ENCODE measurements at places on chromosomes 5 and 9.

- peak; percentile 60 for DNase-seq
Observed at GRCh38 chr5:56026863-56027300, 32.1 kb upstream of the IL6ST start.

DNA sequence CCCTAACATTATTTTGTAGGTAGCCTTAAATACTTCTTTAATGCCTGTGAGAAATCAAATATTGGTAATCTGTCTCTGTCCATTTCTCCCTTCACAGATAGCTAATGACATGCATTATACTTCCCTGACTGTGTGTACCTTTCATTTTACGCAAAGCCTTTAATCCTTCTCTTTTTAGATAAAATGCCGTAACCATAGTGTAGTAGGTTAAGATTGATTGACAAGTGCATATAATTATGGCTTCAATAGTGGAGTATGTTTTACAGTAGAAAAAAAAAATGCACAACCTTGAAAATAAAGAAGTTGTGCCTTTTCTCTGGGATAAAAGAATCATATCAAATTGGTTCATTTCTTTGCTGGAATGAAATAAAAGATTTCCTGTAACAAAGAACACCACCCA lies 559.6 kb upstream of the GRAMD2B start:
- no peak for DNase-seq

DNA sequence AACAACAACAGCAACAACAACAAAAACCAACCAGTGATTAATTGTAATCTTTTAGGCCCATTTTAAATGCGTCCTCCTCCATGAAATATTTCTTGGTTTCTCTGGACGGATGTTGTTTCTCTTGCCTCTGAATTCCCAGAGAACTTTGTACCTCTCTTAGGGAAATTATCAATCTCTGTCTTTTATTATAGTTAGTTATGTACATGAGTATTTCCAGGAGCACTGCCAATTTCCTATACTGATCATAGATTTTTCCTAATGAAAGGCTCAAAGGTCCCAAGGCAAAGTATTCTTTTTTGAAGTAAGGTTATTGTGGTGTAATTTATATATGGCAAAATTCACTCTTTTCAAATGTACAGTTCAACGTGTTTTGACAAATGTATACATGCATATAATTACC lies 20.4 kb upstream of the PALM2AKAP2 start:
- DNase-seq, result no peak

- DNase-seq, result no peak
Observed at GRCh38 chr9:20271096-20271495, 351.2 kb downstream of the MLLT3 start.

GRCh38 chr9:70795841-70796240 lies 325.6 kb downstream of the TRPM3 start:
- DNase-seq, result no peak

DNA sequence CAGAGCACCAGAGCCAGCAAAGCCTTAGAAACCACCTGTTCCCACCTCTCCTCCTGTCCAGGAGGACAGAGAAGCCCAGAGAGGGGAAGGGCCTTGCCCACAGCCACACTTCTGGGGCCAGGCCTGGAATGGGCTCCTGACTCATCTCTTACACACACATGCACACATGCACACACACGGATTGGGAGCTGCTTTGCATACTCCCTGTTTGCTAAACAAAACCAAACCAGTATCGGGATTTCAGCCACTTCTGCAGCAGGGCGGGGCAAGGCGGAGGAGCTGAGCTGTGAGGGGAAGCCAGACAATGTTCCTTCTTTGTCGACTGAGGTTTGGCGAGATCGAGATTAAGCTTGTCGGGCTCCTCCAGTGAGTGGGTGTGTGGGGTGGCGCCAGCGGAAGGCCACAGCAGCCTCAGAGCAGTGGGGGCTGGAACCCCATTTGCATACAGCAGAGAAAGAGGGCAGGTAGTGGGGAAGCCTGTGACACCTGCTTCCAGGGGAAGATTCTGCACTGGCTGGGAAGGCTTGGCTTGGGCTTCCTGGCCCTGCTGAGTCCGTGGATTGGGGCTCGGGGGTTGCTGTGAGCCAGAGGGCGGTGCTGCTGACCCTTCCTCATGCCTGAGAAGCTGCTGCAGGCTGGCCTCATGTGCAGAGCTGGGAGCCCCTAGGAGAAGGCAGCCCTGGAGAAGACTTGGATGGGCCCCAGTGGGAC lies 16.1 kb downstream of the GFI1B start:
- DNase-seq, result peak; percentile 39

- DNase-seq, result no peak
Observed at GRCh38 chr9:114263853-114264510, 58.9 kb upstream of the ORM1 start.

- DNase-seq, result no peak
Observed at GRCh38 chr5:66904189-66904588, 292.4 kb downstream of the CD180 start.

DNA sequence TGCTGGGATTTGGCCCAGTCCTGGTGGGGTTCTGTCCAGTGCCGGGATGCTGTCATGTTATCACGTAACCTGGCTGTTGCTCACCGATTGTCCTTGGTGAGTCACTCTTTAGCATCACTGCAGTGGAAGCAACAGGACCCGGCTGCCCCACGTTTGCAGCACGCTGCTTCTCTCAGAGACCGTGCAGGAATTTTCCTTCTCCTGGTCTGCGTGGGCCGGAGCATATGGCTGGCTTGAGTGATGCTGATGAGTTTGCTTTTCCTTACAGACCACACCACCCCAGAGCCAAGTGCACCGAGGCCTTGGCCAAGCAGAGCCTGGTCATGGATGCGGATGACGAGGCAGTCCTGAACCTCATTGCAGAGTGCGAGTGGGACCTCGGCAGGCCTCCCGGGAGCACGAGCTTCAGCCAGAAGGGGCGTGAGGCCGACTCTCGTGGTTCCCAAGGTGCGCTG lies 21.4 kb downstream of the CEP72 start:
- DNase-seq, result no peak

DNA sequence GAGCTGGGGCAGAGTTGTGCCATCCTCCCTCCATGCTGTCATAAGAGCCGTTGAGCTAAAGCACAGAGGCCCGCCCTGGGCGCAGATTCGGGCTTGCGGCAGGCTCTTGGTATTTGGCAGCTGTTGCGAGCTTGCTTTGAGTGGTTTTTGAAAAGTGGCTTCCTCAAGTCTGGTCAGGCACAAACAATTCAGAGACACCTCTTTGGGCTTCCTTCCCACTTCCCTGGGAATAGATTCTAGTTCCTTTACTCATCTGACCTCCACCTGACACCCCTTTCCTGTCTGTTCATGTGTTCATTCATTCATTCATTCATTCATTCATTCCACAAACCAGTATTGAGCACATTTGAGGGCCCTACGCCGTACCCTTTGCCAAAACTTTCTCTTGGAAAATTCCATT lies 27.4 kb downstream of the NCS1 start:
- DNase-seq, result no peak

- DNase-seq, result no peak
Observed at GRCh38 chr5:59529239-59529638, 364.3 kb downstream of the PDE4D start.

- no peak for DNase-seq
Observed at GRCh38 chr5:170552621-170553115, 48.8 kb downstream of the KCNIP1 start.

GRCh38 chr5:173204185-173204979 lies 30.6 kb downstream of the NKX2-5 start:
- no peak for DNase-seq

DNA sequence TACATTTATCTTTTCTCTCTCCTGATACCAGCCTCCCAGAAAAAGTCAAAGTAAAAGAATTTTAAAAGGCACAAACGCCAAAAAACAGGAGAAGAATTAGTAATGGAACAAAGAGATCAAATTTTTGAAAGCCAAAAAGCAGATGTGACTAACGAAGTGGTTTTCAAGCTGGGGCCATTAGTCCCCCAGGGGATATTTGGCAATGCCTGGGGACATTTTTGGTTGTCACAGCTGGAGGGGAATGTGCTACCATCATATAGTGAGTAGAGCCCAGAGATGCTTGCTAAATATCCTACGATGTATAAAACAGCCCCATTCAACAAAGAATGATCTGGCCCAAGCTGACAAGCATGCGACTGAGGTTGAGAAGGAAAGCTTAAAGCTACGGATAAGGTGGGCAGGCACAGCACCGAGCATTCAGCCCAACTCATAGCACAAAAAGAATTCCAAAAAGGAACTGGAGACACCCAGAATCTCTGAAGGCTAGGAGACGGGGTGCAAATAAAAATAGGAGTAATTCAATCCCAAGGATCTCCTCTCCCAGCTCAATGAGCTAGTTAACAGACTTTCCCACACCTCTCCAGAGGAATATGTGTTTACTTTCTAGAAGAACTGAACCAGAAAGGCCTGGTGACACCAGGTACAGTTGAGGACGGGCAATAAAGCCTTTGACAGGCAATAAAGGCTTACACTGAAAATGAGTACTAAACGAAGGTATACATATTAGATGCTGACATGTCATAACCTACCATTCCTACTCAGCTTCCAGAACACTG lies 269.0 kb downstream of the DENND1A start:
- peak; percentile 39 for DNase-seq

GRCh38 chr5:126454535-126454934 lies 31.3 kb downstream of the GRAMD2B start:
- DNase-seq, result no peak

DNA sequence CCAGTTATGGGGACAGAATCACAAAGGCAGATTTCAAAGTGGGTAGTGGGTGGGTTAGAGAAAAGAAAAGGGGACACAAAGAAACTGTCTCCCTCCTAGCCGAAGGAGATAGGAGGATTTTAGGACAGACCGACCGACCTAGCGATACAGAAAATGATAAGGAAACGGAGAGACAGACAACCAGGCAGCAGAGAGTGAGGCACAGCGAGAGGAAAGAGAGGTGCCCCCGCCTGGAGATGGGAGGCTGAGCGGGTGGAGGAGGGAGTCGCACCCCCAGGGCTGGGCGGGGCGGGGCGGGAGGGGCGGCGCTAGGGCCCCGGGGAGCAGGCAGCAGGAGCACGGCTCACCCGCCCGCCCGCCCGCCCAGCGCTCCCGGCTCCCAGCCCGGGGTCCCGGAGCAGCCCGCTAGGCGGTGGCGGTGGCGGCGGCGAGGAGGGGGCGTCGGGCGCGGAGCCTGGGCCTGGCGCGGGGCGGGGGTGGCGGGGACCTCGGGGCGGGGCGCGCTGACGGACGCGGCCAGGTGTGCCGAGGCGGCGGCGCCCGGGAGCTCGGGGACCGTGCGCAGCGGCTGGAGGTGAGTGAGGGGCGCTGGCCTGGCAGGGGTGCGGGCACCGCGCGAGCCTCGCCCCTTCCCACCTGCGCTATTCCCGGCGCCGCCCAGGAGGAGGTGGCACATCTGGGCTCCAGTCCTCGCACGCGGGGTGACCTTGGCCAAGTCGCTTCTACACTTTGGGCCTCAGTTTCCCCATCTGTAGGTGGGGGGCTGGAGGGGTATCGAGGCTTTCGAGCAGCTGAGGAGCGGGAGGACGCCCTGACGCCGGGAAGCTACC lies 15.9 kb upstream of the SYNPO start:
- DNase-seq, result peak; percentile 49

GRCh38 chr5:177330991-177331842 lies 19.5 kb upstream of the MXD3 start:
- no peak for DNase-seq

GRCh38 chr5:173078878-173079277 lies 22.7 kb downstream of the CREBRF start:
- no peak for DNase-seq

DNA sequence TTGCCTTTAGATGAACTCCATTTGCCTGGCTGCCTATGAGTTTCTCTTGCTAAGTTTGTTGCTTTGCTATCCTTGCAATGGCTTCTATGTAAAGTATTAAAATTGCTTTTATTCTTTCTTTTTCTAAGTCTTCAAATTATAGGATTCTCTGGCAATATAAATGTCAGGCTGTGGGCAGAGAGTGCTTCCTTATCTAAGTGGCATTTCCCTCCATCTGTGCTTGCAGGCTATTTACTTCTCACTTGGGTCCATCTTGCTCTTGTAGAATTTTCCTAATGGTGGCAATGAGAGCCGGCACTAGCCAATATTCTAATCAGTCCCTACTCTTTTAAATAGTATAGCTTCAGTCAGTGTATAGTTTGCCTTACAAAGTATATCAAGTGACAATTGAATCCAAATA lies 63.3 kb downstream of the FAM174A start:
- no peak for DNase-seq

DNA sequence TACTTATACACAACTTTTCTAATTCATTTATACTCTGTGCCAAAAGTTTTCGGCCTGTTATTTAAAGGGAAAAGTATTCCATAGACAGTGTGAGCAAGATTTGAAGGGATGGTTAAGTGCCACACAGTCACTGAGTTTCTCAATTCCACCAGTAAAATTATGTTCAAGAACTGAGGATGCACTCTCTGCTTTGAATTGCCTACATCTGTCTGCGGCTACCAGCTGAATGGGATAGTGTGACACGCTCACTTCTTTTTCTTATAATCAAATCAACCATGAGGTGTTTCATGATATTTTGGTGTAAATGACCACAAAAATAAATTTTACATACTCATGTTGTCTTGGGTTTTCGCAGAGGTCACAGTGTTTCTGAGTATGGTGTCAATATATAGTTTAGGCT lies 218.4 kb upstream of the TMEM161B start:
- DNase-seq, result no peak

- no peak for DNase-seq
Observed at GRCh38 chr5:113292462-113292861, 142.3 kb downstream of the TSSK1B start.

- no peak for DNase-seq
Observed at GRCh38 chr5:40960037-40960436, 50.7 kb downstream of the C7 start.

GRCh38 chr9:123225374-123225813 lies 43.0 kb downstream of the STRBP start:
- peak; percentile 79 for DNase-seq

GRCh38 chr5:170266570-170267381 lies 30.8 kb downstream of the LCP2 start:
- DNase-seq, result no peak

All from GM06990 (cell line).